ENCODE measurements at places on chromosomes 11 and 22.
A peak's percentile ranks its signal among the peaks of the same experiment; 100 is the strongest.

GRCh38 chr22:22579869-22580604, 21.0 kb upstream of the PRAME start:
- peaks cover 8% of the 10 kb centered on the region for H3K27me3 ChIP-seq
- DNase-seq, result no peak
- no peaks in the 10 kb centered on the region for H3K4me1 ChIP-seq
- H3K27ac ChIP-seq, result no peak overlapping the region

GRCh38 chr11:9247863-9248262, 17.3 kb downstream of the DENND5A start:
- no peaks in the 10 kb centered on the region for H3K27me3 ChIP-seq
- H3K27ac ChIP-seq, result no peak overlapping the region
- DNase-seq, result no peak

DNA sequence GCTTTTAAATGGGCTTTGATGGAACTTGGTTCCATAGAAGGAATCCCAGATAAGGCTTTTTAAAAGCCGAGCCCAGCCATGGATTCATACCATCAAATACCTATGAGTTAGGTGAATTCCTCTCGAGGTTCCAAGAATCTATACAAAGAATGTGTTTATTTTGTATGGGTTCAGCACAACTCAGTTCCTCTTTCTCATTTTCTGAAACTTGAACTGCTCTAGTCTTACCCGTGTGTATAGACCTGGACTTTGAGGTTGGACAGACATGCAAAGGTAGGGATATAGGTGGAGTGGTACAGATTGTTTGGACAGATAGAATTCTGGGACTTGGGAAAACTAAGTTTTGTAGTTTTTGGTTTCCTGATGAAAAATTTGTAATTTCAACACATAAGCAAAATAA, 97.9 kb downstream of the PGR start:
- H3K27ac ChIP-seq, result no peak overlapping the region
- no peak overlapping the region for H3K4me3 ChIP-seq
- no peaks in the 10 kb centered on the region for H3K36me3 ChIP-seq
- no peaks in the 10 kb centered on the region for H3K4me1 ChIP-seq

DNA sequence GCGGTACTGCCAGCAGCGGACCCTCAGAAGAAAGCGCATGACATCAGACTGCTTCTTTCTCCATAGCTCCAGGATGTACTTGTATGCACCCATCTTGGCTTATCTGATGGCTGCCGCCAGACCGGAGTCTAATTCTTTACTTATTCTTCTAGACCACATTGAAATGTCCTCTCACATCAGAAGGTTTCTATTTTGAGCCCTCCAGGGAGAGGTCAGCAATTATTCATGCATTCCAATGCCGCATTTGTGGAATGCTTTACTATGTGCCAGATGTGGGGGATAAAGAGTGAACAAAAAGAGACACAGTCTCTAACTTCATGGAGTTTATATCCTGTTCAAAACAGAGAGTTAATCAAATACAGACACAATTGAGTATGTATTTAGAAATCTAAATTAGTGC, 230.1 kb downstream of the MIAT start:
- H3K36me3 ChIP-seq, result peaks cover 6% of the 10 kb centered on the region
- peaks cover 3% of the 10 kb centered on the region for H3K27me3 ChIP-seq
- no peaks in the 10 kb centered on the region for H3K4me1 ChIP-seq
- no peak overlapping the region for H3K4me3 ChIP-seq
- H3K27ac ChIP-seq, result no peak overlapping the region
- DNase-seq, result no peak

GRCh38 chr11:60830478-60831142, 11.3 kb upstream of the CCDC86 start:
- peaks cover 10% of the 10 kb centered on the region for H3K4me1 ChIP-seq
- H3K36me3 ChIP-seq, result no peaks in the 10 kb centered on the region
- no peak overlapping the region for H3K4me3 ChIP-seq
- no peak overlapping the region for H3K27ac ChIP-seq
- H3K27me3 ChIP-seq, result peaks cover 13% of the 10 kb centered on the region

- peaks cover 20% of the 10 kb centered on the region for H3K36me3 ChIP-seq
- H3K4me3 ChIP-seq, result no peak overlapping the region
- no peak overlapping the region for H3K27ac ChIP-seq
- H3K27me3 ChIP-seq, result no peaks in the 10 kb centered on the region
- H3K4me1 ChIP-seq, result peaks cover 42% of the 10 kb centered on the region
Measured at GRCh38 chr22:29380856-29381255, 7.5 kb downstream of the AP1B1 start.

GRCh38 chr11:45204761-45205160, 58.3 kb downstream of the PRDM11 start:
- DNase-seq, result no peak
- no peaks in the 10 kb centered on the region for H3K4me1 ChIP-seq
- no peak overlapping the region for H3K4me3 ChIP-seq
- peaks cover 1% of the 10 kb centered on the region for H3K36me3 ChIP-seq
- no peaks in the 10 kb centered on the region for H3K27me3 ChIP-seq
- H3K27ac ChIP-seq, result no peak overlapping the region

DNA sequence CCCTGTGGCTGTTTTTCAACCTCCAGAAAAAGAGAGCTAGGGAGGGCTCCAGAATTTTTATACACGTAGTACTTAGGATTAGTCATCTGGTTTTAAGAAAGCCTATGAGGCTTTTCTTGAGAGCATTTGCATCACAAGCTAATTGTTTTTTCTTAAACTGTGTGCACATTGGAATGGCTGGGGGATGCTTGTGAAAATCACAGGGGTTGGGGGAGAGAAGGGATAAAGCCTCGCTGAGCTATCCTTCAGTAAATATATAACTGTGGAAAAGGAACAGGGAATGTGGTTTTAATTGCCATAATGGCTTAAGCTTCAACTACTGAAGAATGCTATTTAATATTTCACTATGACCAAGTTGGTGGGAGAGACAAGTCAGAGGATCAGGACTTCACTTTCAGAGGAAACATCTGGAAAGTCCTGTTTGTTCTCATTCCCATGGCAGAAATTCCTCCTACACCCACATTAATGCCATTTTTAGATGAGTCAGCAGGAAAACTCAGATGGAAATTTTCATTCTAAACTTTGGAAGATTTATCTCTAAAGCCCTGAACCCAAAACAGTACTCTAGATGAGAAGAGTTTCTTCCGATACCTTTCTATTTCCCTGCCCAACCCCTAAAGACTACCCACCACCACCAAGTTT, 591.3 kb downstream of the LRRC4C start:
- H3K4me1 ChIP-seq, result no peaks in the 10 kb centered on the region
- H3K27ac ChIP-seq, result no peak overlapping the region
- no peak overlapping the region for H3K4me3 ChIP-seq
- no peaks in the 10 kb centered on the region for H3K27me3 ChIP-seq
- H3K36me3 ChIP-seq, result no peaks in the 10 kb centered on the region
- no peak for DNase-seq

DNA sequence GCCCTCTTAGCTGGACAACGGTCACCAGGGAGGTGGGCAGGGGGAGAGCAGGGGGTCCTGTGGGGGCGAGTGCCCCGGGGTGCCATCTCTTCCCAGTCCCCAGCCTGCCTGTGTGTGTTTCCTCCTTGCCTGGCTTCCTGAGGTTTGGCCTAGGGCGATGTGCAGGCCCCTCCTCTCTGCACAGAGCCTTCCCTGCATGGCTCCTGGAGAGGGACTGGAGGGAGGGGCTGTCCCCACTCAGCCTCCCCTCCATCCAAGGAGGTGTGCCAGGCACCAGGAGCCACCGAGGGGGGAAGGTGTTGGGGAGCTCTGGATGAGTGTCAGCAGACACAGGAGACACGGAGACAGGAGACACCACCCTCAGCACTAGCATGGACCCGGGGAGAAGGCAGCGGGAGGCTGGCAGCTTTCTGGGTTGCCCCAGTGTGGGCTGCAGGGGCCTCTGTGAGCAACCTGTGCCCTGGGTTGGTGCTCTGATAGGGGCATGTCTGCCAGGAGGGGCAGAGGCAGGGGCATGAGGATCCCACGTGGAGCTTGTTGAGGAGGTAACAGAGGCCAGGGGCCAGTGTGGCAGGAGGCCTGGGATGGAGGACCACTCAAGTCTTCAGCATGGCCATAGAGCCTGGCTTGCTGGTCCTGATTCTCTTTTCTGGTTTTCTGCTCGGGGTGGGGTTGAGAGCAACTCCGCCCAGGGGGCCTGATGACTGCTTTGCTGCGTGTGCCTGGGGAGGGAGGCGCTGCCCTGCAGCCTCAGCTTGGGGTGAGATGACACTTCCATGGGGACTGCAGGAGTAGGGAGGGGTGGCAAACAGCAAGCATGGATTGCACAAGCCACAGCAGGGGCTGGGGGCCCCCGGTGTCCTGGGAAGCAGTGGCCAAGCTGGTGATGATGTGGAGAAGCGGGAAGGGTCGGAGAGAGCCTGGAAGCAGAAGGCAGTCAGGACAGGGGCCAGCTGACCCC, 78.8 kb downstream of the ST3GAL4 start:
- H3K4me1 ChIP-seq, result no peaks in the 10 kb centered on the region
- H3K27me3 ChIP-seq, result no peaks in the 10 kb centered on the region
- no peak overlapping the region for H3K27ac ChIP-seq
- no peak for DNase-seq

- H3K4me1 ChIP-seq, result no peaks in the 10 kb centered on the region
- no peak for DNase-seq
- H3K4me3 ChIP-seq, result no peak overlapping the region
- no peaks in the 10 kb centered on the region for H3K27me3 ChIP-seq
- no peaks in the 10 kb centered on the region for H3K36me3 ChIP-seq
Measured at GRCh38 chr11:132177106-132177505, 806.7 kb downstream of the NTM start.

DNA sequence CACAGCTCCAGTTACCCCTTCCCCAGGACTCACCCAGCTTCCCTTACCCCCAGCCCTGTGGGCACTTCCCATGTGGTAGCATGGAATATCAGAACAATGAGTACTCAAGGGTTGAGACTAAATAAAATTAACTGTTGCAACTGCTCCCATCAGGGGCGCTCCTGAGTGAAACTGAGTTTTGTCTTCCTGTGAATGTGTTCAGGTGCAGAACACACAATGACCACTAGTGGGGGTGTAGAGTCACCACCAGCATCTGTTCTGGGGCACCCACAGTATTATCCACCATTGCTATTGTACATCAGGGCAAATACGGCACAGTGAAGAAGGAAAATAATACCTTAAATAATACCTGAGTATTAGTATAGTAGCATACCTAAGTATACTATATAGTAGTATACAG, 689.7 kb downstream of the TBC1D22A start:
- H3K4me3 ChIP-seq, result no peak overlapping the region
- DNase-seq, result no peak
- no peaks in the 10 kb centered on the region for H3K36me3 ChIP-seq
- H3K27me3 ChIP-seq, result peaks cover 5% of the 10 kb centered on the region
- H3K27ac ChIP-seq, result no peak overlapping the region
- no peaks in the 10 kb centered on the region for H3K4me1 ChIP-seq

DNA sequence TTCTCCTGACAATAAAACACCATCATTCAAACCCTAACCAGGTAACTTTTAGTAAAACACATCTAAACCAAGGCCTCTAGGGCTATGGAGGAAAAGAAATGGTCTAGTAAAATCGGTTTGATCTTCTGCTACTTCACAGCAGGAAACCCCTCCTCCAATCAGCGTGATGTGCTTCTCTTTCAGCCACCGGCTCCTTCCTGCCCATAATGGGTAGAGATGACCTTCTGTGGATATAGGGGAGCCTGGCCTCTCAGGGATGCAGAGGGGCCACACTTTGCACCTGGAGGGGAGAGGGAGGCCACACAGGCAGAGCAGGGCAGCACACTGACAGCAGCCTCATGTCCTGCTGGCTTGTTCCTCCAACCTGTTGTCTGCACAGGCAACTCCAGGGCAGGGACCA, 6.9 kb downstream of the EHD1 start:
- peaks cover 65% of the 10 kb centered on the region for H3K36me3 ChIP-seq
- H3K4me3 ChIP-seq, result peak overlapping the region; percentile 53
- DNase-seq, result no peak
- H3K27ac ChIP-seq, result peak overlapping the region; percentile 85
- peaks cover 91% of the 10 kb centered on the region for H3K4me1 ChIP-seq

GRCh38 chr11:111819829-111820237, 51.5 kb downstream of the ALG9 start:
- no peak overlapping the region for H3K27ac ChIP-seq
- DNase-seq, result no peak
- H3K27me3 ChIP-seq, result no peaks in the 10 kb centered on the region
- peaks cover 6% of the 10 kb centered on the region for H3K36me3 ChIP-seq

- H3K27me3 ChIP-seq, result peaks cover 12% of the 10 kb centered on the region
- H3K4me1 ChIP-seq, result peaks cover 22% of the 10 kb centered on the region
- DNase-seq, result no peak
- H3K4me3 ChIP-seq, result no peak overlapping the region
- peaks cover 9% of the 10 kb centered on the region for H3K36me3 ChIP-seq
- H3K27ac ChIP-seq, result no peak overlapping the region
Measured at GRCh38 chr11:118606157-118606843, 1.1 kb upstream of the PHLDB1 start.

GRCh38 chr11:116696381-116696941, 76.3 kb downstream of the BUD13 start:
- DNase-seq, result no peak
- H3K27me3 ChIP-seq, result no peaks in the 10 kb centered on the region
- H3K4me3 ChIP-seq, result no peak overlapping the region

DNA sequence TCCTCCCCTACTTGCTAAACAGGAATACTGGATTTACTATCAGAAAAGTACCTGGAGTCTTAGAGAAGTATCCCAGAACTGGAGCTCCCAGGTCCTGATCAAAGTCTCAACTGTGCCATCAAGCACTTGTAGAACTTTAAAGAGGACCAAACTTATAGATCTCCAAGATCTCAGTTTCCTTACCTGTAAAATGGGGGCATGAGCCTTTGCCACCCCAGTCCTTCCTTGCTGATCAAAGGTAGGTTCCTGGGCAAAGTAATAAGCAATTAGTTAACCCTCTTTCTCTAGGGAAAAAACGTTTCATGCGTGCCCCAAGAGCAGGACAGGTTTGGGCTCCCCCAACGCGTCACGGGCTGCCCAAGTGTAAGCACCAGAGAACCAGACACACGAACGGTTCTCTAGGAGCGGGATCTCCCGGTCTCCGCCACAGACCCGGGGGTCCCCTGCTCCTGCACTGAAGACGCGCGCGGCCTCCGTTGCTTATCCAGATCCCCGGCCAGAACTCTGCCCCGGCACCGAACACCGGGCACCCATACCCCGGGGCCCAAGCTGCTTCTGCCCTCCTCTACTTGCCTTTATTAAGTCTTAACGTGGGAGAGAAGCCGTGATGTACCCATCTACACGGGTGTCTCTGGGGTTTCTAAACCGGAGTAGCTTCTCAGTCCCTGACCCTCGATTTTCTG, 505 bp downstream of the ZNF214 start:
- DNase-seq, result no peak
- peak overlapping the region; percentile 60 for H3K4me3 ChIP-seq
- no peaks in the 10 kb centered on the region for H3K36me3 ChIP-seq
